NCI-H446 (cell line): ENCODE measurements at places on chromosomes 13 and 19.

DNA sequence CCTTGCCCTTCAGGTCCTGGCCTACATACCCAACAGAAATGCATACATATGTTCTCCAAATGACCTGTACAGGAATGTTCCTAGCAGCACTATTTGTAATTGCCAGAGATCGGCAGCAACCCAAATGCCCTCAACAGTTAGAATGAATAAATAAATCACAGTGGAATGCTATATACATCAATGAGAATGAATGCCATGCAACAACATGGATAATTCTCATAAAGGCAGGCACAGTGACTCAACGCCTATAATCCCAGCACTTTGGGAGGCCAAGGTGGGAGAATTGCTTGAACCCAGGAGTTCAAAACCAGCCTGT is 18.6 kb downstream of the TEX101 start:
- no peak for DNase-seq

DNA sequence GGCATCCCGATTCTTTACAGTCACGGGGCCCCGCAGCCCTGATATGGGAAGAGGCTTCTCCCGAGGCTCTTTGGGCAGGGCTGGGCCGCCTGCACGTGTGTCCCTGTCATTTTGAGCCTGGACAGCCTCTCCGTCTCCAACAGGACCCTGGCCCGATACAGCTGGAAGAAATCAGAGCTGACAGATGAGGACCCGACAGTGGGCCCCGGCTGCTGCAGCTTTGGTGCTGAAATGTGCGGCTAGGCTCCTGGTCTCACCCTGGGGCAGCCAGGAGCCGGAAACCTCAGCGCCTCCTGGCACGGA is 3.2 kb downstream of the PIAS4 start:
- no peak for DNase-seq

DNA sequence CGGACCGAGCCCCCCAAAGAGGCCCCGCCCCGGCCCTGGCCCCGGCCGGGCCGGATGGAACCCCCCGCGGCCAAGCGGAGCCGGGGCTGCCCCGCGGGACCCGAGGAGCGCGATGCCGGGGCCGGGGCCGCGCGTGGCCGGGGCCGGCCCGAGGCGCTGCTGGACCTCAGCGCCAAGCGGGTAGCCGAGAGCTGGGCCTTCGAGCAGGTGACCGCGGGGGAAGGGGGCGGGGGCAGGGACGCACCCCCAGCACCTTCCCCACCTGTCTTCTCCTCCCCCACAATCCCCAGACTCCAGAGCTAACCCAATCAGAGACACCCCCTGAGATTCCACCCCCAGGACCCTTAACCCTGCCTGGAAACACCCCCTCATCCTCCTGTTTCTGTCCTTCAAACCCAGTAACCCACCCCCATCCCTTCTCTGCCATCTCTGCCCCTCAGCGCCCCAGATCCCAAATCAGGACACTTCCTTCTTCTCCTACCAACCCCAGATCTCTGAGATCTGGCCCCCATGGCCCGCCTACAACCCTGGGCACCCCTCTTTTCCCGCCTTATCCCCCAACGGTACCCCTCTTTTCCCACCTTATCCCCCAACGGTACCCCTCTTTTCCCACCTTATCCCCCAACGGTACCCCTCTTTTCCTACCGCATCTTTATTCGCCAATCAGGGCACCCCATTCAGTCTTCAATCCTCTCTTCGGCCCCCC is 505 bp downstream of the ZSWIM4 start:
- no peak for DNase-seq

- no peak for DNase-seq
Observed at GRCh38 chr13:24124789-24125476, 35.6 kb upstream of the SPATA13 start.

DNA sequence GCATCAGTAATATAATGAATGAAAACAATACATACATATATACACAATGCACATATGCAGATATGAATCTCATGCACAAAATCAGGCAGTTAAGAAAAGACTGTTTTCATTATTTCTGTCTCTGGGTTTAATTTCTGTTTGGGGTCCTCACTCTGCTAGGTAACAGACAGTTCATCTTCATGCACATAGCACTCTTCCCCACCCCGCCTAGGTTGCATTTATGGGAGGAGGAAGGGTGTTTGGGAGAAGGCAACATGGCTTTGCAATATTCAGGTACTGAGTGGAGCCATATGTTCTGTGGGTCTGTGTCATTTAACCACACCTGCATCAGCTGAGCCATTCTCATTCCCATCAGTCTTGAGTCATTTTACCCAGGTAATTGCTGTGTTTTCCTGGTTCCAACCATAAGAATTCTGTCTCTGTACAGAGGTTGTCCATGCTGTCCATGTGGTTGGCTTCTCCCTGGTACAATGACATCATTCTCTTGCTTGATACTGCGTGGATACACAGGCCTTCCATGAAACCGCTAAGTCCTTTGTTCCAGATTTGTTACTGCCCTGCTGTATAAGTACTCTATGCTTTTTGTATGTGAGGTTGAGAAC is 45.3 kb downstream of the RFC3 start:
- no peak for DNase-seq

DNA sequence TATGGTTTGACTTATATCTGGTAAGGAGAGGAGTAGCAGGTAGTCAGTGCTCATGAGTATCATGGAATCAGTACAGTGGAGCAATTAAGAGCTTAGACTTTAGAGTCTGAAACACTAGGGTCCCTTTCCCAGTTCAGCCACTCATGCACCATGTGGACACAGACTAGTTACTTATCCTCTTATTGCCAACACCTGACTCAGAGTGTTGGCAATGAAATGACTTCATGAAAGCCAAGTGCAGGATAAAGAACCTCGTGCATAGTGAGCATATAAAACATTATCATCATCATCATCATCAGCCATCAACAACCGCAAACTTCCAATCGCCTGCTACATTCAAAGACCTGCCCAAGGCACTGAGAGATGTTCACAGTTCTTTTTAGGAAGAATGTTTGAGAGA is 164.2 kb downstream of the FOXO1 start:
- peak; percentile 28 for DNase-seq

- DNase-seq: no peak
Observed at GRCh38 chr19:57934820-57935665, at the start of gene ZNF418. Gene ZNF418 (minus strand): TSS chr19:57935402. CDS start chr19:57933822, 1,580 bp downstream.

GRCh38 chr19:51784922-51785690 is 9.9 kb upstream of the FPR3 start:
- DNase-seq: no peak

- no peak for DNase-seq
Observed at GRCh38 chr19:46904114-46905060, 43.6 kb downstream of the ARHGAP35 start.

DNA sequence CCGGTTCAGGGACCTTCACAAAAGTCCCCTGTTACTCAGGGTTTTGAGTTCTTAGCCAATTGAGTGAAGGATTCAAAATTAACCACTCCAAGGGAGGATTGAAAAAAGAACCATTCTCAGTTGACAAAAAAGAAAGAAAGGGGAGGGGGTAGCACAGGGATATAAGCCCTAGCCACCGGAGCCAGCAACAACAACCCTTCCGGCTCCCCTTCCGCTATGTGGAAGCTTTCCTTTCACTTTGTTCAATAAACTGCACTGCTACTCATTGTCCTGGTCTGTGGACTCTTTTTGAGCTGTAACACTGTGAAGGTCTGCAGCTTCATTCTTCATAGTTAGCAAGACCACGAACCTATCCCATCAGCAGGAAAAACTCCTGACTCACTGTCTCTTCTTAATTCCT is 1488.1 kb upstream of the PRR20A start:
- no peak for DNase-seq
